ENCODE measurements at places on chromosomes 1 and 21.

DNA sequence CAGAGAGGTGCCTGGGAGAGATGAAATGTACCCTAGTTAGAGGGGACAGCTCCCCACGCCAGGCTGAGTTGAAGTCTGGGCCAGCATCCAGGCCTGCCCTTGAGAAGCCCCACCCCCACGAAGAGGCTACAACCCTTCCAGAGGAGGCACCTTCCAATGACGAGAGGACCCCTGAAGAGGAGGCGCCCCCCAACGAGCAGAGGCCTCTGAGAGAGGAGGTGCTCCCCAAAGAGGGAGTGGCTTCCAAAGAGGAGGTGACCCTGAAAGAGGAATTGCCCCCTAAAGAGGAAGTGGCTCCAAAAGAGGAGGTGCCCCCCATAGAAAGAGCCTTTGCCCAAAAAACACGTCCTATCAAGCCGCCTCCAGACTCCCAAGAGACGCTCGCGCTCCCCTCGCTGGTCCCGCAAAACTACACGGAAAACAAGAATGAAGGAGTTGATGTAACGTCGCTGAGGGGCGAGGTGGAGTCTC lies 3.1 kb downstream of the EVA1B start:
- no peak for DNase-seq

DNA sequence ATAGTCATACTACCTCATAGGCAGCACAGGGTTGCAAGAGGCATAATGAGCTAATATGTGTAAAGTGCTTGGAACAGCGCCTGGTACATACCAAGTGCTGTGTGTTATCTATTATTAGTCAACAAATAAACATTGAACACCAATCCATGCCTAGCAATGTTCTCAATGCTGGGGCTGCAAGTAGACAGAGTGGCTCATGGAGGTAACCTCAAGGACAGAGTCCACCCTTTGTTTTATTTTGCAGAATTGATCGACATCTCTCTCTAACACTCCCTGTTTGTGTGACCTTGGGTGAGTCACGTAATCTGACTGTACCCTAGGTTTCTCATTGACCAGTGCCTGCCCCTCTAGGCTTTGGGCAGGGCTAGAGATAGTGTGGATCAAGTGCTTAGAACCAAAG lies 164.0 kb upstream of the KLHDC7A start:
- no peak for DNase-seq

GRCh38 chr1:96992871-96993270 lies 271.3 kb downstream of the PTBP2 start:
- DNase-seq, result no peak

DNA sequence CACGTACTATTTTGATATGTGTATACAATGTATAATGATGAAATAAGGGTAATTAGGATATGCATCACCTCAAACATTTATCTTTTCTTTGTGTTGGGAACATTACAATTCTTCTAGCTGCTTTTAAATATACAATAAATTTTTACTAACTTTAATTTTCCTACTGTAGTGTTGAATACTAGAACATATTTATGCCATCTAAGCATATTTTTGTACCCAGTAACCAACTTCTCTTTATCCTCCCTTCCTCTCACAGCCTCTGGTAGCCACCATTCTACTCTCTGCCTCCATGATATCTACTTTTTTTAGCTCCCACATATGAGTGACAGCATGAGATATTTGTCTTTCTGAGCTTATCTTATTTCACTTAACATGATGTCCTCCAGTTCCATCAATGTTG lies 468.0 kb downstream of the COL11A1 start:
- DNase-seq, result no peak

- DNase-seq, result no peak
These were observed 64.0 kb downstream of the WNT9A start for GRCh38 chr1:227883641-227884301.

DNA sequence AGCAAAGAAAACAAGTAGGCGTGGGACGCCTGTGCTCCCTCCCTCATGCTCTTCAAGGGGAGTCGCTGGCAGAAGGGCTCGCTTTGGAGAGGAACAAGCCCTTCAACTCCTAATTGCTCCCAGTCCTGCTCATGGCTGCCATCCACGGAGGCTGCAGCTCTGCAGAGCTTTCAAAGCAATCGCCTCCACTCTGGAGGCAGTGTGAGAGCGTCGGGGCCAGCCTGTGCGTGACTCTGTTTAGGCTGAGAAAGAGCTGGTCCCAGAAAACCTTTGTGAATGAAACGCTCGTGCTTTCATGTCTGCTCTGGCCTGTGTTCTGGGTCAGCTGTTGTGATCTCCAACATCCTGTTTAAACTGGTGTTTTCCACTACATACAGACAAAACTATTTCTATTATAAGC lies 23.9 kb upstream of the RUNX1 start:
- no peak for DNase-seq

DNA sequence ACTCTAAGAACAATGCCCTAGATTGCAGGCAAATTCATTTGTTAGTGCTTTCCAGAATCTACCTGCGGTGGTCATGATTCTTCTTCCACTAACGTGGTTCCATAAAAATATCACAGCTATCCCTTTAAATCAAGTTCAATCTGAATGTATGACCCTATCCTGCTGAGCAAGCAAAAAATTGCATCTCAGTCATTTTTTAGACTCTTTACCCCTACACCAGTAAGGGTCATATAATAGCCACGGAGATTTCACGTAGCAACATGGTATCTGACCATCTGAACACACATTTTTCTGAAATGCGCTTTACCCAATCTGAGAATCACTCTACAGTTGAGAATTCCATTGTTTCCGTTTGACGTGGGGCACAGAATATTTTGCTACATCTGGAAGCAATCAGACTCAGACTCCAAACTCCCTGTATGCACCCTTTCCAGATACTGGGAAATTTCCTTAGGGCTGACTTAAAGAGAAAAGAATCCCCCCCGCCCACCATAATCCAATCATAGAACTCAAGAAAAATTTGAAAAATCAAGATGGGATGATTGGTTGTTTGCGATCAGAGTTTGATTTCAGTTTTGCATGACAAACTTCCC lies 699.2 kb upstream of the ZP4 start:
- no peak for DNase-seq

DNA sequence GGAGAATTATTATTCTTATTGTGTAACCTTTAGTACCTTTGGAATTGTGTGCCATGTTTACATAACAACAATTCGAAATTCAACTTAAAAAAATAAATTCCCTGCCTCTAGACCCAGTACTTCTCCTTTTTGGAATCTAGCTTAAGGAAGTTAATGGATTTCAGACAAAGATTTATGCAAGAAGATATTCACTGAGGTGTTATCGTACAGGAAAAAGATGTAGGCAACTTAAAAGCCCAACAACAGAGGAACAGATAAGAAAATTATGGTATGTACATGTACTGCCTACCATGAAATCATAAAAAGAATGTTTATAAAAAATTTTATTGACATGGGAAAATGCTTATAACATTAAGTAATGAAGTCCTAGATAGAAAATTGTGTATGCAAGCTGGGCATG lies 18.2 kb upstream of the STMN1 start:
- DNase-seq, result no peak

DNA sequence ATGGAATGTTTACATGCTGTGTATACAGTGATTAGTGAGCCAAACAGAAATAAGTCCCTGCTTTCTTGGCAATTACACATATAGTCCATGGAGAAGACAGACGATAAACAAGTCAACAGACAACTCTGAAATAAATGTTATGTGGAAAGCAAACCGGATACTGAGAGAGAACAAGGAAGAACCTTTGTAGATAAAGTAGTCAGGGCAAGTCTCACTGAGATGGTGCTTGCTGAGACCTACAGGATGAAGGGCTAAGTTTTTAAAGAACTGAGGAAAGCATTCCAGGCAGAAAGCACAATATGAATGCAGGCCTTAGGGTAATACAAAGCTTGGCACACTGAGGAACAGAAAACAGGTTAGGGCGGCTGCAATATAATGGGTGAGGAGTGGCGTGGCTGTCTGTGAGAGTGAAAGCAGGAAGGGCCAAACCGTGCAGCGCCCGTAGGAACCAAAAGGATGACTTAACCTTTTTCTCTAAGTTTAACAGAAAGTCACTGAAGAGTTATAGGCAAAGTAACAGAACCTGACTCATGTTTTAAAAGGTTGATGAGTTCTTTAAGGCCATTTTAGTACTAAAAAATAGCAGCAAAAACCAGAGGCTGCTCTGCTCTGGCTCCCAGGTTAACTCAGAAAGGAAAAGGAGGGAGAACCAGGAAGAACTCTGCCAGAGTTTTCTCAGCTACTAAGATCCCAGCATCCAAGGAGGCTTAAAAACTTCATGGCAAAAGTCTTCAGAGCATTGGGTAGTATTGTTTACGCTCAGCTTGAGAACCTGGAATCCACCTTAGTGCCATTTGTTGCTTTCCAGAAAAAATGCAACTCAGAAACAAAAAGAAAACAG lies 8.7 kb upstream of the TTF2 start:
- DNase-seq, result peak; percentile 14

- no peak for DNase-seq
These were observed 237.9 kb downstream of the HLX start for GRCh38 chr1:221117133-221117532.

- no peak for DNase-seq
These were observed 642.0 kb upstream of the PTBP2 start for GRCh38 chr1:96079581-96079980.

DNA sequence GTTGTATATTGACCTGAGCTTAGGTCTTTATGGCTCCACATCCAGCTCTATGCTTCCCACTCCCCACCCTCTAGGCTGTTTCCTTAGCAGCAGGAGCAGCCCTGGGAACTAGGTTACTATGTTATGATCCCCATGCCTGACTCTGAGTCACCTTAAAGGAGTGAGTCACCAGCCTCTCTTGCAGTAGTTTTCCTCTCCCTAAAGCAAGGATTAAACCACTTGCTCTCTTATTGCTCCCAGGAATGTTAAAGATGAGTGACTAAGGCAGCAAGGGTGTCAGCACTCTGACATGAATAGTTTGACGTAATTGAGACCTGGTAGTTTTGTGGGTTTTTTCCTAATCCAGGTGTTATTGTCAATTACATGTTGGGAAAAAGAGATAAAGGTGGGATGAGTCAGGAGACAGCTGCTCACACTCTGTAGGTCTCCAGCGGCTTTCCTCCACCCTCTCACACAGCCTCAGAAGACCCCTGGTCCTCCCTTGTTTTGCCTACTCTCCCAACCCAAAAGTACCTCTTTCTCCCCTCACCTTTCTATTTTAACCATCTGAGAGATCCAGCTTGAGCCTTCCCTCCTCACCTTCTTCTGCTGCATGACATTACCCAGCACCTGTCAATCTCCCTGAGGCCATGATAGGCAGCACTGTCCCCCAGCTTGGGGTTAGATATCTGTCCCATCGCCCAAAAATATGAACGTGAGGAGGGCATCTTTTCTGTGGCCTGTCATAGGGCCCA lies 369.1 kb upstream of the VAMP3 start:
- DNase-seq, result no peak

DNA sequence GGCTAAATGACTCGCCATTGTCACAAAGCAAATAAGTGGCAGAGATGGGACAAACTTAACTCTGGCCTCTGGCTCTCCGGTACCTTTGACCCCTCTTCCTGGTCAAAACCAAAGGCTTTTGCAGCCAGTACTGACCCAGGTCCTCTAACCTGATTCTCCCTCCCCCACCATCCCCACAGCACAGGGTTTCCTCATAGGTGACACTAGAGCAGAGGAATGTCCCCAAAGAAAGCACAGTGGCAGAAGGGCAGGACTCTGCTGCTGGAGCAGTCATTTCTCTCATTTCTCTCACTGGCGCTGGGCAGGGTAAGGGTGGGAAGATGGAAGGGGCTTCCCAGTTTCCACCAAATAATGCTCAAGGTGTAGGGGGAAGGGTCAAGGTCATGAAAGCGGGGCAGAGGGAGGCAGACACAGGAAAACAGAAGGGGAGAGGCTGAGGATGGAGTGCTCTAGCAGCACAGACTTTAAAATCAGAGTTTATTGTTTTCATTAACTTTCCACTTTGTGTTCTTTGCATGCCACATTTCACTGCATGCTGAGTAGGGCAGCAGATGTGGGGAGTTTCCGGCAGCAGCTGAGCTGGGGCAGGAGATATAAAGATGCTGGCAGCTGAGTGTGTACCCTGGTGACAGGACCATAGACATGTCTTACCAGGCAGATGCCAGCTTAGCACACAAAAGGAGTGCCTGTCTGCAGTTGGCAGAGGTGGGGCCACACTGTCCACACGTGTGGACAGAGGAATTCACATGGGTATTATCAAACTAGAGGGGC lies 80.5 kb downstream of the FAM78B start:
- DNase-seq, result no peak

- DNase-seq, result no peak
These were observed 708 bp downstream of the CDA start for GRCh38 chr1:20589331-20590278.

DNA sequence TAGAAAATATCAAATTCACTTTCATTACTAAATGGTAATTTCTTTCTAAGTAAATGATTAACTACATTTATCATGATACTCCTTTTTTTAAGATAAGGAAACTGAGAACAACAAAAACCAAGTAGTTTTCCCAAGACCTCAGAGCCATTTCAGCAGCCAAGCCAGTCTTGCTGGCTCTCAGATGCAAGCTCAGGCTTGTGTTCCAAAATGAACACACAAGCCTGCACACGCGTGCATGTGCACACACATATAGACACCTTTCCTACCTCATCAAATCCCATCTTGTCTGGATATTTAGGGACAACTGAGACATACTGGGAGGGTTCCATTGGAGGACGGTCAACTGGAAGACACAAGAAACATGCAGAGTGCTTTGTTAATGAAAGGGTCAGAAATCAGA lies 83.0 kb downstream of the COLGALT2 start:
- no peak for DNase-seq

- no peak for DNase-seq
These were observed 281.6 kb downstream of the TPR start for GRCh38 chr1:186093437-186093836.

GRCh38 chr1:196516373-196516772 lies 91.9 kb downstream of the KCNT2 start:
- no peak for DNase-seq

GRCh38 chr21:26973226-26973625 lies 6.3 kb upstream of the ADAMTS5 start:
- no peak for DNase-seq

DNA sequence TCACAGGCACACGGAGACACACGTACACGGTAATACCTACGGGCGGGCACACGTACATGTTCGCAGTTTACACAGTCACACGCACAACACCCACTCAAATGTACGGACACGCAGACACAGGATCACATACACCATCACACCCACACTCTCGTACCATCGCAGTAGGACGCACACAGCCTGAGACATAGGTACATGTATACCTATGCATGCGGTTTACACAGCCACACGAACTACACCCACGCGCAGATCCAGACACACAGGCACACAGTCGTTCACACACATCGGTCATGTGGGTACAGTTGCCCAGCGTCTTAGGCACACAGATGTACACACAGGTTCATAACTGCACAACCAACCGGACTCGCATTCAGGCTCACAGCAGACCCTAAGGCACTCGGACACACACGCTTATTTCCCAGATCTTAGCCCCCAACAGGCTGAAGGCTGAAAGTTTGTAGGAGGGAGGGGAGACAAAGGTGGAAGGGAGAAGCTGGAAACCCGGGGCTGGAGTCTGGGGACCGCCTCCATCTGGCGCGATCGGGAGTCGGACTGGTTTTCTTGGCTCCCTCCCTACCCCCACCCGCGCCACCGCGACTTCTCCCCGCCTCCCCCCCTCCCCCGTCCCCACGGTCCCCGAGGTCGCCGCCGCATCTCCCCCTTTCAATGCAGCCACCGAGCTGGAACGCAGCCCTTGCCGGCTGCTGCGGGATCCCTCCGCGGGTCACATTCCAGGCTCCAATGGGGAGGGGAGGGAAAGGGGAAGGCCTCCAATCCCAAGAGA lies 51.9 kb upstream of the SYNC start:
- peak; percentile 14 for DNase-seq

GRCh38 chr1:43933386-43934100 lies at the start of gene ARTN:
ARTN (plus strand) TSS chr1:43933801; CDS start chr1:43935657, 1,856 bp downstream.
- DNase-seq, result no peak

GRCh38 chr1:15153184-15153841 lies at the start of gene TMEM51:
TMEM51 (plus strand) TSS chr1:15153747; CDS start chr1:15215088, 61,341 bp downstream.
- DNase-seq, result no peak

Measured in activated T-cell treated with anti-CD3 and anti-CD28 coated beads for 24 hours (primary cell).